ENCODE measurements at places on chromosomes 13 and 19.
A peak's percentile ranks its signal among the peaks of the same experiment; 100 is the strongest.

- no peak for DNase-seq
These were observed 58.3 kb upstream of the MCF2L start for GRCh38 chr13:112910616-112911280.

- no peak for DNase-seq
These were observed 42.3 kb downstream of the LRCH1 start for GRCh38 chr13:46595136-46595884.

DNA sequence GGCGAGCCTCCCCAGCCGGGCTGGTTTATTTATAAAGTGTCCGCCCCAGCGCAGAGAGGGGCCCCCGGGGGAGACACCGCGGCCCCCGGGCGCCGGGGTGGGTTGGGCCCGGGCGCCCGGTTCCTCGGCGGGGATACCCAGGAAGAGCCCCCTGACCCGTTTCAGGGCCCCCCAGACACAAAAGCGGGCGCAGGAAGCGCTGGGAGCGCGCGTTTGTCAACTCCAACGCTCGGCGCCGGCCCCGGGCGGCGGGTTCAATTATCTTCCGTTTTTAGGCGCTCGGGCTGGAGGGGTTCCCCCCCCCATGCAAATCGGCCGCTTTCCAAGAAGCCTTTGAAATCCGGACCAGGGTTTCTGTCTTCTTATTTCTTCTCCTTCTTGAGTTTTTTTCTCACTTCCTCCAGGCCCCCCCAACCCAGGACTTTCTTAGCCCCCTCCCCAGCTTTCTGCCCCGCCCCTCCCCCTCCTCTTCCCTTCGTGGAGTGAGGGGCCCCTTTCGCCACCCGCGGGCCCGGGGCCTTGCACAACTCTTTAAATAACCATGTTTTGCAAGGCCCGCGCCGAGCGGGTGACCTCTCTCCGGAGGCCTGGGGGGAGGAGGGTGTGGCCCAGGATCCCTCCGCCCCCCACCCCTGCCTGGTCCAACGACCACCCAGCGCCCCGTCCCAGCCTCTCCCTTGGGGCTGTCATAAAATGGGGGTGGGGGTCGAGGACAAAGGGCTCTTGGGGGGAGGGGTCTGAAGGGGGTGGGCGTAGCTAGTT, 935 bp downstream of the ARID3A start:
- DNase-seq: no peak

- DNase-seq: peak; percentile 94
These were observed at the start of the genes DIS3 and PIBF1 for GRCh38 chr13:72781451-72782439. Gene DIS3 (minus strand): TSS chr13:72781900. CDS start chr13:72781832, 68 bp downstream. Gene PIBF1 (plus strand): TSS chr13:72782133. CDS start chr13:72783470, 1,337 bp downstream.

DNA sequence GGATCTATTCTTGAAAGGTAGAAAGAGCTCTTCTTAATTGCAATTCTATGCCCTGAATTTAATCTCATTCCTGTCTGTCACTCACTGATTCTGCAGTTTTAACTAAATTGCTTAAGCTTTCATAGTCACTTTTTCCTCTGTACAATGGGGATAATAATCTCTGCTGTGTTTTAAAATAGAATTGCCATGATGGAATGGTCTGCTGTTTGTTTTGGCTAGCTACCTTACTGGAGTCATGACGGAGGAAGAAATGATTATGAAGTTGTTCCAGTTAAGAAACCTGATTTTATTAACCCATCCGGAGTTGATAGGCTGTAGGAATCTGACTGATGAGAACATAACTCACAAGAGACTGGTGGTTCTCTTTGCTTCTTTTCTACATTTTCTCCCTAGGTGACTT, 54.9 kb upstream of the ITM2B start:
- no peak for DNase-seq

DNA sequence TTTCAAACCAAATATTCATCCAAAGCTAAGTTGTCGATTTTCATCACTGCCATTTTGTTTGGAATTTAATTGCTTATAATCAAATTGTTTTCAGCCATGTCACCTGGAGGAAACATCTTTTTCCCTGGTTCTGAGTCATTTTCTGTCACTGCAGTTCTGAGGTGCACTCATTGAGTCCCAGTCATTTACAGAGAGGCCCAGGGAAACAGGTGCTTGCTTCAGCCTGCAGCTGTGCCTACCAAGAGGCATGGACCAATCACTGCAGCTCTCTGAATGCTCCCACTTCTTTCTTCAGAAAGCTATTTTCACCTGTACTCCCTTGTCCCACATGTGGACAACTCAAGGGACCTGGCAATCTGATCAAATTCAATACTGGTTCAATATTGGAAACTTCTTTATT, 308.1 kb downstream of the COG6 start:
- no peak for DNase-seq

- no peak for DNase-seq
These were observed 78.8 kb downstream of the SOX1 start for GRCh38 chr13:112145551-112146360.

DNA sequence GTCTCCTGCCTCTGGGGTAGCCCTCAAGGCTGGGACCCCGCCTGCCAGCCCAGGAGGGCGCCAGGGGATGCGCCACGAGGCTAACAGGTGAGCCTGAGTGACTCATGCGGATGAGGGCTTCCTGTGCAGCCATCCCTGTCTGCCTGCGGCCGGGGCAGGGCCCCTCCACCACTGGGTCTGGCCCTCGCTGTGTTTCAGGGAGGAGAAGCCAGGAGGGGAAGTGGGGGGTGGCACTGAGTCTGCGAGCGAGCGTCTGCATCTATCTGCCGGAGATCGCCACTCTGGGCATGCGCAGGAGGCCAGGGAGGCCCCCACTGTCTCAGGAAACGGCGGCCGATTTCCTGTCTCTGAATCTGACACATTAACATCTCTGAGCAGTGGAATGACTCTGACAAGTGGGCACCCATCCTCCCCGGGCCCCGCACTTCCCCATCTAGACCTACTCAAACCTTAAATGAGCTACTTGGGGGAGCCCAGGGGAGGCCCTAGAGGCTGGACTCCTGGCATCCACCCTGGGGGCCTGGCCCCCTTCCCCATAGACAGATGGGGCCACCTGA, 19.7 kb downstream of the RFX1 start:
- no peak for DNase-seq

GRCh38 chr13:78607409-78608251, 4.3 kb upstream of the POU4F1 start:
- DNase-seq: no peak

- DNase-seq: no peak
These were observed 5.7 kb downstream of the OPA3 start for GRCh38 chr19:45578861-45579260.

- DNase-seq: no peak
These were observed 15.7 kb downstream of the GARRE1 start for GRCh38 chr19:34269968-34270621.

- no peak for DNase-seq
These were observed 14.1 kb upstream of the STRN4 start for GRCh38 chr19:46760363-46760762.

DNA sequence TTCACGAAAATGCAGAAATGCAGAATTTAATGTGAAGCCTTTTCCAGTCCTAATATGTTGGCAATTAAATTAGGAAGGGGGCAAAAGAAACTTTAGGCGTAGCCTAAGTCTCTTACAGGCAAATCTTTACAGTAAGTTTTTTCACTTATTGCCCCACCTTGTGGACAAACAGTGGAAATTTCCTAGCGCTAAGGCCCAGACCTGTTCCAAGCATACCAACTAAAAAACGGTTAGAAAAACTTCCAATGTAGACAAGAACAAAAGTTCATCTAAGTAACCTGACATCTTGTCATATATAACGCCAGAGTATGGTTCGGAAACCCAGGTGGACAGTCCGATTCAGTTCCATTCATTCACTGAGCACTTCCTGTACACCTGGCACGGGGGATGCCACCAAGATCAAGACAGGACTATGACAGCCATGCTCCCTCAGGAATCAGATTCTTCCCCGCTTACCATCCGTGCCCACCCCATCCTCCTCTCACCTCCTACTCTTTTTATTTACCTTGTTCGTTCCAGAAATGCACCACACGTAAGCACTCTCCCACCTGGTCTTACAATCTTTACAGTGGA, 4.9 kb downstream of the ZAR1L start:
- DNase-seq: peak; percentile 70

GRCh38 chr19:52351512-52351911, 15.5 kb downstream of the ZNF610 start:
- no peak for DNase-seq

DNA sequence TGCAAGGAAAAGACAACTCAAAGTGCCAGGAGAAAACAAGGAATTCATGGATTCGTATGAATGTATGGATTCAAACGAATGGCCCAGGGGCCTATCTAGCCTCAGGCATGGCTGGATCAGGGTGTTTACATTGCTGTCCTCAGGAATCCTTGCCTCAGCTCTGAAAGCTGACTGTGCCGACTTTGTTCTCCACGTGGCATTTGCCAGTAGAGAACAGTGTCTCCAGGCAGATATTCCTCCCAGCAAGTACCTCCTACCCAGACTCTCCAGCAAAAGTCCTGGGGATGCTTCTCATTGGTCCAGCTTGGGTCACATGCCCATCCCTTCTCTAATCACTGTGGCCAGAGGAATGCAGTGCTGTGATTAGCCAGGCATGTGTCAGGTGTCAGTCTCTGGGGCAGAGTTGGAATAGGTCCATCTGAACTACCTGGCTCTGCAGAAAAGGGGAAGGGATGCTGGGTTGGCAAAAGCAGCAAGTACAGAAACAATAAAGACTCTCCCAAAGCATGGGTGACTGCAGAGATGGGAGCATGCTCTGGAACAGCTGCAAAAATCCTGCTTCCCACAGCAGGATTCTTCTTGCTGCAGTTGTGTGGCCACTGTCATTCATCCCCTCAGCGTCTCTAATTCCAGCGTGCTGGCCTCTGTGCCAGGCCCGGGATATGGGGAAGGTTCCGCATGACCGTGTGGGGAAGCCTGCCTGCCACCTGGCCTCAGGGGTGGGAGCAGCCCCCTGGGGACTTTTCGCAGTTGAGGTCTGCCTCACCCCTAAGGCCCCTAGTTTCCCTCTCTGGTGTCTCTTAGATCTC, 30.0 kb downstream of the CCNE1 start:
- DNase-seq: no peak

GRCh38 chr13:58190577-58190976, 559.0 kb downstream of the PCDH17 start:
- no peak for DNase-seq

- DNase-seq: peak; percentile 5
These were observed 18.2 kb upstream of the RNF113B start for GRCh38 chr13:98195054-98195791.

Data from NCI-H748 treated with DMSO at 0.1 percent for 48 hours (cell line).